ENCODE measurements at places on chromosomes 4 and X. TPM values are rescaled to one million over a fixed set of nuclear protein-coding genes. Genes with fewer than 3 reads are reported as not detected.

Gene TMEM187
- total RNA-seq = 7.3 TPM

Gene GSPT2
- 7.6 TPM for total RNA-seq

Gene KLHL4
- total RNA-seq = under 0.01 TPM

Gene RAB9B
- total RNA-seq = 0.97 TPM

Gene MAGEB1
- total RNA-seq = not detected

Gene SMIM10
- 3.6 TPM for total RNA-seq

Gene ARHGAP4
- total RNA-seq = 6.8 TPM

Gene POU4F2
- total RNA-seq = not detected

Measured in hair follicle dermal papilla cell (primary cell).